Stimulated activated CD8-positive, alpha-beta memory T cell treated with anti-CD3 and anti-CD28 coated beads, Interleukin-15, amount 100 ng/mL, for 48 hours (primary cell): ENCODE measurements at places on chromosomes 5 and 9.

GRCh38 chr9:116447934-116448333, 239.2 kb upstream of the TRIM32 start:
- no peak for DNase-seq

GRCh38 chr9:134695144-134695543, 53.5 kb downstream of the COL5A1 start:
- DNase-seq, result no peak

DNA sequence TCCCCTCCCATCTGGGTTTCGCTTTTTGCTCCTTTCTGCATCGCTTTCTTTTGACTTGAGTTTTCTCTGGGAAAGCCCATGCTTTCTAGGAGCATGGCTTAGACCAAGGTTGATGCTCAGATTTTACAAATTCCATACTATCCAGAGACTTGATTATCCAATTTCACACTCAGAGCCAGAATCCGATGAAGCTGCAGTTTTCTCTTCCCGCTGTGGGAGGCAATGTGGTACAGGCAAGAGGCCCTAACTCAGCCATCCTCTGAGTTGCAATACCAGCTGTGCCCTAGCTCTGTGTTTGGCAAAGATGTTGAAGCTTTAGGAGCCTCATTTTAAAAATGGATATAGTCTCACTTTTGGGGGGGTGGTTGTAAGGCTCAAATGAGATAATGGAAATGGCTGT, 85.1 kb downstream of the BRINP1 start:
- DNase-seq, result no peak

DNA sequence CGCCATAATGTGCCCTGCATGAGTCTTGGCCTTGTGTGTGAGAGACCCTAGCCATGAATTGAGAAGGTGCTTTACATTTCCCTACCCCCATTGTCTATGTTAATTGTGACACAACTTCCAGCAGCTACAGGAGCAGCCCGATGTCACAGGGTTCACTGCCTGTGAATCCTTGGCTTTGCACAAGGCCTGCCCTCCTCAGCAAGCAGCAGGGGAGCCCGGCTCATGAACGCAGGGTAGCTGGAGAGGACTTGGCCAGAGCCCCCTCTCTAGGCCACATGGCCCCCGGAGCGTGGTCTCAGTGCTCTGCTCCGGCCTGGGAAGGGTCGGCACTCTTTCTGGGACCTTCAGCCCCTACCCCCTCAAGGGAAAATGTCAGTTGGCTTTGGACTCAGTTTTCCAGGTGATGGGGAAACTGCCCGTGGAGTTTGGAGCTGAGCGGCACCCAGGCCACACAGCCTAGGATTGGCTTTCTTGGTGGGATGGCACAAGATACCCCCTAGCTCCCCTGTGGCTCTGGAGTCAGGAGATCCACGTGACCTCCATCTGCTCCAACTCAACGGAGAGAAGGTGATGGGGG, 160.8 kb downstream of the DAB2IP start:
- no peak for DNase-seq

DNA sequence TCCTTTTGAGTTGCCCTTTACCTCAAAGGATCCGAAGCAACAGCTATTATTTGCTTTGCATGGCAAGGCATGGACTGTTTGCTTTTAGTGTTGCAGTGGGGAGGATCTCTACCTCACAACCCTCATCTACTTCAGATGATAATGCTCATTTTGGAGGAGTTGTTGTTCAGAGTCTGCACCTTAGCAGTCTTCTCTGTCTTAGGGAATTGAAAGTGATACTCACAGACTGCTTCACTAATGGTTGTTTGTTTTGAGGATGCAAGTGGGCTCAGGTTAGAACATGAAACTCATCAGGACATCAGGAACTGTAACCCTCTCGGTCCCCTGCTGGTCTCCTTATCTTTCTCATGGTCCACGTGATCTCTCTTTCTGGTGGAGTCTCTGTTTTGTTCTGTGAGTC, 172.9 kb upstream of the ANKH start:
- no peak for DNase-seq

GRCh38 chr5:38641003-38641402, 84.6 kb upstream of the LIFR start:
- no peak for DNase-seq

- no peak for DNase-seq
Measured at GRCh38 chr5:171310819-171311321, 1.8 kb downstream of the TLX3 start.

GRCh38 chr9:91900055-91900796, 49.8 kb downstream of the ROR2 start:
- DNase-seq, result no peak
